ENCODE measurements at places on chromosomes 5 and 9.
A peak's percentile ranks its signal among the peaks of the same experiment; 100 is the strongest.

DNA sequence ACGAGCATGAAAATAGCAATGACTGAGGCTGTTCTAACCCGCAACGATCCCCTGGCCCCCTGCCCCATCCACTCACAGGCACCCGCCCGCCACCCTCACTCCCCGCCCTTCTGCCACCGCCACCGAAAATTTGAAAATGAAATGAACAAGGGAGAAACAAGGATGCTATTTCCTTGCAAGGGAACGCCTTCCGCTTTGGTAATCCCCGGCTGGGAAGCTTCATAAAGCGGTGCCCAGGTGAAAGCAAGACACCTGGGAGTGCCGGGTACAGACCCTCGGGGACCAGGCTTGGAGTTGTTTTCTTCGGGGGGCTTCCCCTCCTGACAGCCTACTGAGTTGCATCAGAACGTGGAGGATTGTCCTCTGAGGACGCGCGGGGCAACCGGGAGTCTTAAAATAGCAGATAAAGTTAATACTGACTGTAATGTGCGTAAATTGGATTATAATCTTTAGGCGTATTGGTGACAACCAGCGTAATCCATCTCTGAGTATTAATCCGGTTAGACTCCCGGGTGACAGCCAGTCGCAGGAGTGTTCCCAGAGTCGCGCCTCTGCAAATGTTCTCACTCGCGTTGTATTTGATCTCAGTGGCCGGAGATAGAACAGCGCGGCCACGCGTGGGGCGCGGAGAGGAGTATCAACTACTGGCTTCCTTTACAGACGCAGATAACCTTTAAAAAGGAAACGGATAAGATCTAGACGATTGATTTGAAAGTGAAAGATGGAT, 885 bp upstream of the MLLT3 start:
- DNase-seq: peak; percentile 69

DNA sequence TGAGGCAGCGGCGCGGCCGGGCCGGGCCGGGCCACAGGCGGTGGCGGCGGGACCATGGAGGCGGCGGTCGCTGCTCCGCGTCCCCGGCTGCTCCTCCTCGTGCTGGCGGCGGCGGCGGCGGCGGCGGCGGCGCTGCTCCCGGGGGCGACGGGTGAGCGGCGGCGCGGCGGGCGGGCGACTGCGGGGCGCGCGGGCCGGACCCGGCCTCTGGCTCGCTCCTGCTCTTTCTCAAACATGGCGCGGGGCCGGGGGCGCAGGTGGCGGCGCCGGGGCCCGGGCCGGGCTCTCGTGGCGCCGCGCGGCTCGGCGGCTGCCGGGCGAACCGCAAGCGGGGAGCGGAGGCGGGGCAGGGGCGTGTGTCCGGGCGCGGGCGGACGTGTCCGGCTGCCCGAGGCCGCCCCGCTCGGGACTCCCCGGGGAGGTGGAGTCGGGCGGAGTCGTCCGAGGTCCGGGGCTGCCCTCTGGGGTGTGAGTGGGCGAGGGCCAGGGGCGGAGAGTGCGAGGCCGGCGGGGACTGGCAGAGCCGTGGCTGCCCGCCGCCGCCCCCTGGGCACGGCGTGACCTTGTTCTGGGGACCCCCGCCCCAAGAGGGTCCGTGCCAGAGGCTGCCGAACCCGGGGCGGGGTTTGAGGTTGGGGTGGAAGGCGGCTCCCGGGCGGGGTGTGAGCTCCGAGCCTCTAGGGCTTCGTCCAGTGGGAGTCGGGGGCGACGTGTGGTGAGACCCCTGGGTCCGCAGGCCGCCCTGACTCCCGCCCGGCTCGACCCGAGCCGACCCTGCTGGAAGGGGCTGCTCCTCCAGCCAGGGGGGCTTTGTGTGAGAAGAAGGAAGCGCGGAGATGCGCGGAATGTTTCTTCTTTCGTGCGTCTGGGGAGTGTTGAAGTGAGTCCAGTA, 485 bp downstream of the TGFBR1 start:
- DNase-seq: peak; percentile 43

DNA sequence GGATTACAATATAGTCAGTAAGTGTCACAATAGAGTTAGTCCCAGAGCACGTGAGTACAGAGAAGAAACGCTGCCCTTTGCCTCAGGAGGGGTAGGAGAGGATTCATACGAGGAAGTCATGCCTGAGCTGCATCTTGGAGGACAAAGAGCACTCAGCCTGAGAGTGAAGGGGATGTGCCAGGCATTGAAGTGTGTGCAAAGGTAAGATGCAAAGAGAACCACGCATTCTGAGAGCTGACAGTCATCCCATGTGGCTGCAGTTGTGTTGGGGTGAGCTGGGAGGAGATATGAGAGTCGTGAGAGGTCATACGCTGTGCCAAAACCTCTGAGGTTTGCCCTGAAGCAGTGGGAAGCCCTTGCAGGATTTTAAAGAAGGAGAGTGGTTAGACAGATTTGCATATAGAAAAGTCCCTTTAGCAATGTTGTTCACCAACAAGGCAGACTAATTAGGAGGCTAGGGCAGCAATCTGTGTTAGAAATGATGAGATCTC, 97.5 kb downstream of the PIP5K1B start:
- DNase-seq: no peak

DNA sequence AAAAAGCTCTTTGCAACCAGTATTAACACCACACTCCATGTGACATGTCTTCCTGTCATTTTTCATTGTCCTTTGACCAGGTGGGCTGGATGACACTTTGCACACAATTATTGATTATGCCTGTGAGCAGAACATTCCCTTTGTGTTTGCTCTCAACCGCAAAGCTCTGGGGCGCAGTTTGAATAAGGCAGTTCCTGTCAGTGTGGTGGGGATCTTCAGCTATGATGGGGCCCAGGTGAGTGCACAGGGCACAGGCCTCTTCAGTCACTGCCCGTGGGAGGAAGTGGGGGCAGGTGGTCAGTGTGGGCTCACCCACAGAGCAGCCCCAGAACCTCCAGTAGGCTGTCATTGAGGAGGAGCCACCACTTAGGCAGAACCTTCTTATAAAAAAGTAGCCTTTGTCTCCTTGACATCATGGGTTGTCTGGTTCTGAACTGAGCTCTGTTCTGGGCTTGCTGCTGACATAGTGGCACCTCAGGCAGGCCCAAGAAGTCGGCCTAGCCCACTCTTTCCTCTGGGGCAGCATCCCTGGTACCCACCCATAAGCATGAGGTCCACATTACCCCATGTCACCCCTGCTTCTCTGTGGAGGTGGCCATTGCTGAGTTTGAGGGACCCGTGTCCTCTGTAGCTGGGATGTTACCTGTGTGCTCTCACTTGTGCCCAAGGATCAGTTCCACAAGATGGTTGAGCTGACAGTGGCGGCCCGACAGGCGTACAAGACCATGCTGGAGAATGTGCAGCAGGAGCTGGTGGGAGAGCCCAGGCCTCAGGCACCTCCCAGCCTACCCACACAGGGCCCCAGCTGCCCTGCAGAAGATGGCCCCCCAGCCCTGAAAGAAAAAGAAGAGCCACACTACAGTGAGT, 39.3 kb downstream of the SECISBP2 start:
- DNase-seq: no peak

DNA sequence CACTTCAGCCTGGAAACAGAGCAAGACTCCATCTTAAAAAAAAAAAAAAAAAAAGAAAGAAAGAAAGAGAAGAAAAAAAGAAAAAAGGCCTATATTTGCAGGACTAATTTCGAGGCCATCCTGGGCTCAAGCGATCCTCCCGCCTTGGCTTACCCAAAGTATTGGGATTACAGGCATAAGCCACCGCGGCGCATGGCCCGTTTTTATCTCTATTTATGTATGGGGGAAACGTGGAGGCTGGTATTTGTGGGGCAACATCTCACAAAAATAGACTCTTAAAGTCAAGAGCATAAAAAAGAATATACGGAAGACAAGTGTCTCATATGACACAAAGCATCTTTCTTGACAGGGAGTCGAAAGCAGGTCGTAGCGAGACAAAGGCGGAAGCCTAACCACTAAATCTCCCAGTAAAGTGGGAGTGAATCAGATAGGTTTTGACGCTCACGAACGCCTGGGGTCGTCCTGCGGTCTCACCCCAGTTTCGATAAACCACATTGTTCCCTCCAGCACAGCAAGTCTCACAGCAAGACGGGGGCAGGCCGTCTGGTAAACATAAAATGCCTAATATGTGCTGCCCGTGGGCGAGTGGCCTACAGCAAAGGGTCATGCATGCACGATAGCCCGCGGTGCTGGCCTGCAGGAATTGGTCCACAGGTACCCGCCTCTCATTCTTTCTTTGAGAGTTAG, 1.8 kb upstream of the TRIM41 start:
- DNase-seq: peak; percentile 59

DNA sequence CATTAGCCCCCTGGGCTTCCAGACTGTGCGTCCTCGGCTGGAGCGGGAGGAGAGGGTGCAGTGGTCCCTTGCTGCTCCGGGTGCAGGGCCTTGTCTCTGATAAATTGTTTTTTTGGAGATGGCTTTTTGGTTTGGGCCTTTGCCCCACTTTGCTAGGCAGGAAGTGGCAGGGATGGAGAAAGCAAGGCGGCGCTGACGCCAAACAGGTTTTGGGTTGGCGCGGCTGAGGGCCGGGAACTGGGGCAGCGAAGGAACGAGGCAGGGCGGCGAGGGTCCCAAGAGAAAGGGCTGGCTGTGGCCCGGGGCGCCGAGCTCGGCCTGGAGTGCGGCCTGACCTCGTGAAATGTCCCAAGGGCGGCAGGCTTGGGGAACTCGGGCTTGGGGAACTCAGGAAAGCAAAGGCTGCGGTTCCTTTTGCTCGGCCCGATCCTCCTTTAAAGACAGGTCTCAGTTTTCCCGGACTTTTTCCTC, 4.1 kb downstream of the LHX2 start:
- DNase-seq: no peak

GRCh38 chr9:81787747-81788632, 98.6 kb upstream of the TLE1 start:
- DNase-seq: no peak

DNA sequence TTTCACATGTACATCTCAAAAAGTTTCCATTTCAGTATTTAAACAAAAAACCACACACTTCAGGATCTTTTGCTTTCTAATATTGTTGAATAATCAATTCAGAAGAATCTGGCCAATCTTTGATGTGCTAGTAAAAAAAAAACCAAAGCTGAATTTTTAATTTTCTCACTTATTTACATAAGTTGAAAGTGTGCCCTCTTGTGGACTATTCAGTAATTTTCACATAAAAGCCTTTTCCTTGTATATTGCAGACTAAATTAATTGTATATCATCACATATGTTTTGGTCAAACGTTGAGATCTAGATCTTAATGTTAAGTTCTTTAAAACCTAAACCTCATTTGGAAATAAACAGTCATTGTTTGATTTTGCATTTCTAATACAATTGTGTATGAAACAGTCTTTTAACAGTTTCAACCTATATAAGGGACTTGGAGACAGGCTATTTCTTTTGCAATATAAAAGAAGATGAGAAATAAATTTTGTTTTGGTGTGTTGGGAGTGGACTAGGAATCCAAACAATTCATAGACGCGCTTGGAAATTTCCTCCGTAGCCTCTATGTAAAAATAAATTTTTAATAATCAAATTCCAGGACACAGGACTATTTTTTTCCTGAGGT, 68.1 kb downstream of the NIPBL start:
- no peak for DNase-seq

DNA sequence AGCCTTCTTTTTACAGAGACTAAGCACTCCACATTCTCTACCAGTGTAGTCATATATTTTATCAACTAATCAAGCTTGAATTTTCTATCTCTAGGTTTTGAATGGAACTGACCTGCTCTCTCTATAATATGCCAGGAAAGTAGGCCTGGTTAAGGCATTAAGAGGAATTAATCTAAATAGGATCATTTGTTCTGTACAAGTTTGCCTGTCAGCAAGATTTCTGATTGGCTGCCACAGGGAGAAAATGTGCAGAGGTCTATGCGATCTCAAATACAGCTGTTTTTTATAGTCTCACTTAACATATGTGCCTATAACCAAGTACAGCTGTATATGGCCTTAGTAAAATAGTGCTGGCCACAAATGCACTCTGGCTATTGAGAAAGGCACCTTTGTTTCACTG, 418.8 kb downstream of the KDM4C start:
- no peak for DNase-seq

DNA sequence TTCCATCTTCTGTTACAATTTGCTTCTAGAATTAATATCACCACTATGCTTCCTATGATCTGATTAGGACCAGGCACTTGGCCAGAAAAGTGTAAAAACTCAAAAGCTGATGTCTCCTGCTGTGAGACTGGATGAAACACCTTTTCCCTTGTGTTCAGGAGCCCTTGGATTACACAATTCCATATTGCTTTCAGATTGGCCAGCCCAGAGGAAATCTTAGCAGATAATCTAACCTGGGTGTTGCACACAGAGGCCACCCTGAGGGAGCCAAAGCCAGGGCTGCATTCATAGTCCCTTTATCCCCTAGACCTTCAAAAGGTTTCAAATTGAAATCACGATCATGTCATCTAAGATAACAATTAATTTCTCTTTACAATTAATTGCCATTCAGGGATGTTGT, 94.1 kb upstream of the SELENOP start:
- no peak for DNase-seq

DNA sequence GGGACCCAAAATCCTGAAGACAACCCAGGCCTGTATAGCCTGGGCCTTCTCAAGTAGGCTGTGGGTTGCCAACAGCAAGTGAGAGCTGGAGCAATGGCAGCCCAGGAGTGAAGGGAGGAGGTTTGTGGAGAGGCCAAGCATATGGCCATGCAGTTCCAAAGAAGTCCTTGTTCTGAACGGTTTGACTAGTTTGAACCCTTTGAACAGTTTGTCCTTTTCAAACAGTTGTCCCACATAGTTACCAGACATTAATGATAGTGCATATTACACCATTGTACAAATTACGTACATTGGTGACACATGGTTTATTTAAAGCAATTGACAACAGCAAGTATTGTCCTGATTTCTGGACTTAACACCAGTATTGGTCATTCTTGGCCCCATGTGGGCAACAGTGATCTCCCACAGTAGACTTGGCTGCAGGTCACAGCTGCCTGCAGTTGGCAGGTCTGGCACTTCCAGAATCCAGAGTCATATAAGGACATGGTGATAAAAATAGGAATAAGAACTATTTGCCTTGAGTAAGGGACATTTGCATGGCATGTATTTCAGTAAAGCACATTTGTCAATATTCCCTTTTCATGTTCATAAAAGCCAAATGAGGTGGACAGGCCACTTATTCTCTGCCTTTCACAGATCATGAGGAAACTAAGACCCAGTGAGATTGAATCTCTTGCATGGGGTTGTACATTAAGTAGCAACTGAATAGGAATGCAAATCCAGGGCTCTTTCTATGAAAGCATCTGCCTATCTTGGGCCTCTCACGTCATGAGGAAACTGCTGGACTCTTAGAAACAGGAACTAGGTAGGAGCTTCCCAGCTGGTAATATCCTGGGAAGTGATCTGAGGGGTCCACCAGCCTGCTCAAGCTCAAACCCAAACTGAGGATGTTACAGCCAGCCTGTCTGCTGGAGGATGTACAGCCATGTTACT, 30.3 kb downstream of the SLC25A48 start:
- DNase-seq: no peak

All from activated naive CD4-positive, alpha-beta T cell treated with Interleukin-2 at 50 U/mL for 16 hours (primary cell).